Inflammatory macrophage (primary cell): ENCODE measurements at places on chromosomes 5 and 9.

- DNase-seq, result no peak
Measured at GRCh38 chr5:62900976-62901375, 322.4 kb downstream of the LRRC70 start.

DNA sequence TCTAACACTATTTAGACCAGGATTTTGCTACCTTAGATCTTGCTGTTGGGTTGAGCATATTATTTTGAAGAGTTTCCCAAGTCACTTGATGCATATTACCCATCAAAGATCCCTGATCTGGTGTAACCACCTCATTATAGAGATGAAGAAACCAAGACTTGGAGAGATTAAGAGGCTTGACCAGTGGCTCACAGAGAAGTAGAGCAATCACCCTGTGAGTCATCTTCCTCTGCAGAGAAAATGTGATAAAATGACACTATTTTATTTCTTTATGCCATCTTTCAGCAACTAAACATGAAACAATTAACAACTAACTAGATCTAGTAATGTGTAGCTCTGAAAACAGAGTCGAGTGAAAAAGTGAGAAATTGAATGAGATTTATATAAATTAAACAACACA lies 76.1 kb downstream of the KIF4B start:
- no peak for DNase-seq

- DNase-seq, result no peak
Measured at GRCh38 chr5:107670087-107670931, 428 bp downstream of the EFNA5 start.

GRCh38 chr9:136079211-136079915 lies 15.7 kb downstream of the NACC2 start:
- no peak for DNase-seq

DNA sequence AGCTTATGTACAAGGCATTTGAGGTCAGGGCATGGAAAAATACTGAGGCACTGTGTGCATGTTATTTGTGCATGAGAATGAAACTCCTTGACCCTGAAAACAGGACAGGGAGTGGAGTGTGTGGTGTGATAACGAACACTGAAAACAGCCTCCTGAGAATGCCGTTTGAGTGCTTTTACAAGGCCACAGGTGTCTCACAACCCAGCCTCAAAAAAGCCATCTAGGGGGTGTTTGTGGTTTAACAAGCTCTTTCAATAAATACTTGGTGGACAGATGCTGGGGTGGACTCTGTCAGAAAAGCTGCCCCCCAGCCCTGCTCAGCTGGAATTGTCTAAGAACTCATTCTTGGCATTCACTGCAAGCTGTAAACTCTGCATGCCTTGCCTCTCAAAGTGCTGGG lies 94.0 kb upstream of the SLC25A48 start:
- no peak for DNase-seq

DNA sequence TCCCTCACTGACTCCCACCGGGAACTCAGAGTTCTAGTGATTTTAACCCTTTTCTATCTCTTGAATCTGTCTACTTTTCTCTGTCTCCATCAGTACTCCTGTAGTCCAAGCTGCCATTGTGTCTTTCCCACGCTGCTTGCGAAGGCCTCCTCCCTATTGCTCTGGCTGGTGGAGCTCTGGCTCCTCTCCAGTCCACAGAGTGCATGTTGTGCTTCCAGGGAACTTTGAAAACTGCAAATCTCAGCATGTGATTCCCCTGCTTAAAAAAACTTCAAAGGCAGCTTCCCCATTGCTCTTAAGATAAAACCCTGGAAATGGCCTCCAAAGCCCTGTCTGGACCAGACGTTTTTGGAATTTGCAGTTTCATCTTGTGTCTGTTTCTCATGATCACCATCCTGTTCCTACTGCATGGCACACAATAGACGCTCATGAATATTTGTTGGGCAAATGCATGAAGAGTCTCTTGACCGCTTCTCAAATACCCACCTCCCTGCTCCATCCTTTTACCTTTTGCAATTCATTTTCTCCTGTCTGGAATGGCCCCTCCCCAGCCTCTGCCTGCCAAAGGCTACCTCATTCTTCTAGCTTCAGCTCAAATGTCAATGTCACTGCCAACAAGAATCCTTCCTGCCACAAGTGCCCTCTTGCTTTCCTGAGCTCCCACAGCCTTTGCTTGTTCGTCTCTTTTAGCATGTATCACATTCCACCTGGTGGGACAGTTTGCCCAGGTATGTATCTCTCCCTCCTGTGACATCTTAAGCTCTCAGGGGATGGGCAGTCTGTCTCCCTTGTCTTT lies 293.2 kb downstream of the ARHGAP26 start:
- no peak for DNase-seq

GRCh38 chr5:172687940-172688339 lies 46.9 kb downstream of the NEURL1B start:
- no peak for DNase-seq

- no peak for DNase-seq
Measured at GRCh38 chr5:159218595-159219023, 9.3 kb upstream of the RNF145 start.

GRCh38 chr9:37302277-37302676 lies 120.2 kb upstream of the GRHPR start:
- no peak for DNase-seq
